ENCODE measurements at places on chromosomes 11 and 22.

GRCh38 chr11:124669193-124669592, 4.3 kb downstream of the SIAE start:
- no peak for DNase-seq

GRCh38 chr11:117380676-117381075, 53.0 kb downstream of the CEP164 start:
- DNase-seq: no peak

- no peak for DNase-seq
These were observed 894.6 kb downstream of the FAM181B start for GRCh38 chr11:81839016-81839415.

DNA sequence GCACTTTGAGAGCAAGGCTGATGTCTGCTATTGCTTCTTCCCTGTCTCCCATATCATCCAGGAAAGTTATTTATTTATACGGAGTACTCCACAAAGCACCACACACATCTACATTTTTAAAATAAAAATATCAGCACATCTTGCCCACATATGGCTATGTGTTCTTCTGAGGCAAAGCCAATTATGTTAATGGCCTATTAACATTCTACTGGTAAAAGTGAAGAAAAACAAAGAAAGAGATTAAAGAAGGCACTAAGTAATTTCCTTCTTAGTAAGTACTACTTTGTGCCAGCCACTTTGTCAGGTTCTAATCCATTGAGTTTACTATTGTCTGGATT, 548.7 kb downstream of the OPCML start:
- no peak for DNase-seq

DNA sequence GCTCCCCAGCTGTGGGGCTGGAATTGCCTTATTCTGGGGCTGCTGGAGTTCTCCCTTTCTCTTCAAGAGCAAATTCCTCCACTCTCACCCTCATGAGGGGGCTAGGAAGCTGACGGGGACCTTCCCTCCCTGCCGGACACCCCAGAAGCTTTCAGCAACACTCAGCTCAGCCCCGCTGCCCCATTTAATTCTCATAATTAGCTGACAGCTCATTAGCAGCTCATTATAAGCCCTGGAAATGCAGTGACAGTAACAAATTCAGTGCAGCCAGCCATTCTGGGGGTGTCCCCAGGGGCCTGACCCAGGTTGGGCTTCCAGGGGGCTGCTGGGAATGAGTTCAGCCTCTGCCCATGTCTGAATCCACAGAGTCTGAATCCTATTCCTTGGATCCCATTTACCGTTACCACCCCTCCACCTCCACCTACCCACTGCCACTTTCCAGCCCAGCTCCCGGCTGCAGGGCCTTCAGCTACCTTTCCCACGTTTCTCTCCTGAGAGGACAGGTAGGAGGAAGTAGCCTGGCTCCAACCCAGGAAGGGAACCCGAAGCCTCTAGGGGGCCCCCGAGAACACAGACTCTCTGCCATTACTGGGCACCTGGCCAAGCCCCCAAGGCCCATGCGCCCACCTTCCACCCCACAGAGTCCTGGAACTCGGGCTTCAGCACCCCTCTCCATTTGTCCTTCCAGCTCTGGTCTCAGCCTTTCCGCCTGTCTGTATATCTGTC, 101.7 kb upstream of the LMO1 start:
- no peak for DNase-seq

DNA sequence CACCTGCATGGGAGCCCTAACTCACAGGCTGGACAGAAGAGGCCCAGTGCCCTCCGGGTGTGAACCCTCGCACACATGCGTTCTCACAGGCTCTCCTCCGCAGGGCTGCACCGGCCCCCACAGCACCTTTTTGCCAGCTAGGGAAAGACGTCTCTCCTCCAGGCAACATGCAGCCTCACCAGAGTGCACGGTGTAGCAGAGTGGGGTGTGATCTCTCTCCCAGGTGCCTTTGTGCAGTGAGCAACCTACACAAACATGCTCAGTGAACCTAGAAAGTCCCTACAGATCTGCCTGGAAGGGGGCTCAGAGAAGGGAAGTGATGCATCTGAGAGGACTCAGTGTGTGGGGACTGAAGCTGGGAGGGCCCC, 3.7 kb upstream of the CARNS1 start:
- no peak for DNase-seq

DNA sequence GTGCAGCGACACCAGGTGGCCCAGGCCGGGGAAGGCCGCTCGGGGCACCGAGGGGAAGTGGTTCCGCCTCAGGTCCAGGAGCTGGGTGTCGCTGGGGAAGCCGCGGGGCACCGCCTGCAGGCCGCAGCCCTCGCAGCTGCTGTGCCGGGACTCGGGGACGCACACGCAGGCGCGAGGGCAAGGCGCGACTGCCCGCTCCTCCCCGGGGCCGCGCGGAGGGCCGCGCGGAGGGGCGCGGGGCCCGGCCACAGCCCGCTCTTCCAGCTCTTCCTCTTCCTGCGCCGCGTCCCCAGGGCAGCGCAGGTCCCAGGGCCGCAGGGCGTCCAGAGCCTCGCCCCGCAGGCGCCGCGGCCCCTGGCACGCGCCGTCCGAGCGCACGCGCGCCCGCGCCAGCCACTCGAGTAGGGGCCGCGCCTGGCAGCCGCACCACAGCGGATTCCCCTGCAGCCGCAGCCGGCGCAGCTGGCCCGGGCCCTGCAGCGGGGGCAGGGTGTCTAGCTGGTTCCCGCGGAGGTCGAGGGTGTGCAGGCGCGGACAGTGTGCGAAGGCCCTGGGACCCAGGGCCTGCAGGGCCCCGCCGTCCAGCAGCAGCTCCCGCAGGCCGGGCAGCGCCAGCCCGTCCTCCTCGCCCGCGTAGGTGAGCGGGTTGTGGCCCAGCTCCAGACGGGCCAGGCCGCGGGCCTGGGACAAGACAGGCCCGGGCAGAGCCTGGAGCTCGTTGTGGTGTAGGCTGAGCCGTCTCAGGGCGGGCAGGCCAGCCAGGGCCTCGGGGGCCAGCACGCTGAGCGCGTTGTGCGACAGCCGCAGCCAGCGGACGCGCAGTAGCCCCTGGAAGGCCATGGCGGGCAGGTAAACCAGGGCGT, 2.8 kb downstream of the CHADL start:
- DNase-seq: no peak

- DNase-seq: no peak
These were observed 49.5 kb downstream of the ZNF280B start for GRCh38 chr22:22458896-22459588.

- DNase-seq: no peak
These were observed 3.1 kb downstream of the WBP2NL start for GRCh38 chr22:42001706-42002105.

DNA sequence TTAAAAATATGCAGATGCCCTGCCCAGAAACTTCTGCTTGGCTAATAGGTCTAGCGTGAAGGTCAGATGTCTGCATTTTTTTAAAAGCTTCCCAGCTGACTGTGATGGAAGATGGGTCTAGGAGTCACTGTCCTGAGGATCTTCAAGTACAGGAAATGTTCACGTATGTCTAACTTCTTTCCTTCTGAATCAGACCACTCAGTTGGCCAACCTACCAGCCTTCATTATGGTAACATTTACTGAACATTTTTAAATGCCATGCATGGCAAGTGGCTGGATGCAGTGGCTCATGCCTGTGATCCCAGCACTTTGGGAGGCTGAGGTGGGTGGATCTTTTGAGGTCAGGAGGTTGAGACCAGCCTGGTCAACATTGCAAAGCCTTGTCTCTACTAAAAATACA, 1.1 kb upstream of the PRG2 start:
- DNase-seq: no peak

GRCh38 chr11:116691771-116692177, 81.0 kb downstream of the BUD13 start:
- DNase-seq: no peak

- no peak for DNase-seq
These were observed 45.2 kb downstream of the MYEOV start for GRCh38 chr11:69339041-69339733.

DNA sequence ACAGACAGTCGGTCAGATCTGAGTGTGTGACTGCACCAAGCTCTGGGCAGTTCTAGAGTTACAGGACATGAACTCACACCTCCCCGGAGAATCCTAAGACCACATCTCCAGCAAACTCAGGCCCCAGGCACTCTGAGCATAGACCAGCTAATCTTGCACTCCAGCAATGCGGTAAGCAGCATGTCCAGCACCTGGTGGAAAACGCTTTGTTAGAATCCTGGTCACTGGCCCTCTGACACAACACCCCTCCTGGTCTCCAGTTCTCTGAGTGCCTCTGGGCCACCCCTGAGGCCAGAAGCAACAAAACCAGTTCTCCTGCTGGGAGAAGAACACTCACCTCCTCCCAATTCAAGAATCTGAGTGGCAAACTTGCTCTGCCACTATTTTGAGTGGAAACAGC, 82.7 kb upstream of the TMEM45B start:
- DNase-seq: no peak

DNA sequence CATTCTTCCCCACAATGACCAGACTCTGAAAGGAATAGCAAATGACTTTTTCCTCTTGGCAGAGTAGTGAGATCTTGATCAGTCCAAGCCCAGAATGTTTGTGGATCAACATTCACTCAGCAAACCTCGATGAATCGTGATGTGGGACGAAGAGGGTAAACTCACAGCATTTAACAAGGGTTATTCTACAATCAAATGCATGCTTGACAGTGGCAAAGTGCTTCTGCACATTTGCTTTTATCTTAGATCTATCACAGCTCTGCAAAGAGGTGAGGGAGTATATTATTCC, 31.8 kb downstream of the TMPRSS5 start:
- no peak for DNase-seq

DNA sequence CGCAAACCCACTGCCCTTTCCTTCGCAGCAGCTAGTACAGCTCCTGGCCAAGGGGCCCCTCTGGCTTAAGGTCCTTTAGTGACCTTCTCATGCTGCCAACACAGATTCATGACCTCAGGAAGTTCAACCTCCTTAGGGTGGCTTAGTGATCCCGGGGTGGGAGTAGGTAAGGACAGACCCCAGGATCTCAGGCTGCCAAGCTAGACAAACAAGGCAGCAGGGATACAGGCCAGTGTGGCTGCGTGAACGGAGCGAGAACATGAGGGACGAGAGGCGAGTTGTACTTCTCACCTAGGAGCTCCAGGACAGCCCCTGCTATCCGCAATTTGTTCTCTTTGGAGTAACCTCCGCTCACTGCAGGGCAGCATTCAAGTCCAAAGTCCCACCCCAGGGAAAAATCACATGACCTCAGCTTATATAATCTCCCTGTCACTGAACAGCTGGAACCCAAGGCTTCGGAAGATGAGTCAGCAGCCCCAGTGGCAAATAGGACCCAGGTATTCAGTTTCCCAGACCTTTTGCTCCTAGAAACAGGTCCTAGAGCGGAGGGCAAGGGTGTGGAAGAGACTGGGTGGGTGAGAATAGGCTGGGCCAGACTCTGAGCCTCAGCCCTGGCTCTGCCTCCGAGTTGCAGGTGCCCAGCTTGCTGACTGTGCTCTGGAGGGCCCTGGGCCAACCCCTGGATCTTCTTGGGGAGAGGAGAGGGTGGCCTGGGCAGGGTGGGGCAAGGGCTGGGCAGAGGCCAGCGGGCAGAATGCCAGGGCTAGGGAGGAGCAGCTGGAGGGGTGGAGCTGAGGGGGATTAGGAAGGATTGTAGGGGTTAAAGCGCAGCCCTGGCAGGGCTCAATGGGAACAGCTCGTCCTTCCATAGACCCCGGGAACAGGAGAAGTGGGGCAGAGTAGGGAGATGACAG, 13.1 kb downstream of the USP2 start:
- DNase-seq: no peak

DNA sequence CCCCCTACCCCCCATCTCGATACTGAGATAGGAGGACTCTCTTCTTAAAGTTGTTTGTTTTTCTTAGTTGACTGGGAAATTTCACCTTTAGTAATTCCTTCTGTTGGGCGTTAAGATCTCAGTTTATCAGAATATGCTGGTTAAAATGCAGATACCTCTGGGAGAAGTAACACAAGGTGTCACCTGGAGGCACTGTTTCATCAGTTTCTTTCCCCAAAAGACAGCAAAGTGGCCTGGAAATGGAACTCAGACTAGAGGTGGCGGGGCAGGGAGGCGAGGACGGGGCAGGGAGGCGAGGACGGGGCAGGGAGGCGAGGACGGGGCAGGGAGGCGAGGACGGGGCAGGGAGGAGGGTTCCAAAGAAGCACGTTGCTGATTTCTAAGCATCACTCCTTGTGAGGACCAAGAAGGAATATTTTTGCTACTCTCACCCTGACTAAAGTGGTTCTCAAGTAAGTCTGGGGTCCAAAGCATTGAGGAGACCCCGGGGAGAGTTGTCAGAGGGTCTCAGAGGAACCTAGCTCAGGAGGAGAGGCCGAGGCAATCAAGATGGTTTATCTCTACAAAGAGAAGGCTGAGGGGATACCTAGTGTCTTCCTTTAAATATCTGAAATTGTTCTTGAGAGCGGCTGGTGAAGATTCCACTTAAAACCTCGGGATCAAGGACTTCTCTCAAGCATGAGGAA, 147.0 kb upstream of the B3GAT1 start:
- DNase-seq: no peak

- DNase-seq: no peak
These were observed 189.2 kb downstream of the EFCAB6 start for GRCh38 chr22:43622886-43623285.

DNA sequence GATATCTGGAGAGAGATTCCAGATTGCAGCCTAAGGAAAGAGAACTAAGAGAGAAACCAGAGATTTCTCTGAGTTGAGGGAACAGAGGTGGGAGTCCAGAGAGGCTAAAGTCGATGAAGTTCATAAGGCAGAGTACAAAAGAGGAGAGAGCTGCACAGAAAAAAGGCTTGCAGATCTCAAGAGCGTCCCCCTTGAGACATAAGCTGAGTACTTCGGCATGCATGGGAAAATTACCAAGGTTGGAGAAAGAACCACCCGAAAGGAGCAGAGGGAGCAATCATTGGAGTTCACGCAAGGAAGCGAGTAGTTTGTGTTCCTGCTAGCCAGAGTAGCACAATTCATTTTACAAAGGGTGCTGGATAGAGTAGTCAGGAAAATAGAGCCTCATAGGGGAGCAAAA, 293.5 kb downstream of the TMEM135 start:
- no peak for DNase-seq

GRCh38 chr11:134228625-134229024, 4.2 kb downstream of the VPS26B start:
- DNase-seq: no peak

- no peak for DNase-seq
These were observed 11.2 kb downstream of the CCS start for GRCh38 chr11:66604155-66604554.

DNA sequence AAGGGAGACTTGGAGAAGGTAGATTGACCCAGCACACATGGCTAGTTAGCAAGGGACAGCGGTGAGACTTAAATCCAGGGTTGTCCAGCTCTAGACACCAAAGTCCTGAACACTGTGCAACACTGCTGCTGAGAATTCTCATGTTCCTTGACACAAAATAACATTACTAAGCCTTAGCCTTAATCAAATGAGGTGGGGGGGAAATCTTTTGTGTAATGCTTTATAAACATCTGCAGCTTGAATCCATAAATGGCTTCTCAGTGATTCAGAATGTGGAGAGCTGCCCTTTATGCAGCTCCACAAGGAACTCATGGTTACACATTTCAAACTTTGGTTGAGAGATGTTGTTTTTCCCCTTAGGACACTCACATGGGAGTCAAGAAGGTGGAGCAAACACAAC, 80.0 kb downstream of the CD44 start:
- DNase-seq: no peak

- DNase-seq: no peak
These were observed 1.2 kb downstream of the BIRC3 start for GRCh38 chr11:102318469-102318868.

- no peak for DNase-seq
These were observed 340.8 kb downstream of the MN1 start for GRCh38 chr22:27460591-27461347.
